ENCODE measurements at places on chromosomes 6 and 20.

- peak; percentile 56 for DNase-seq
These were observed at the start of gene DDO for GRCh38 chr6:110415086-110415916. Gene DDO (minus strand): TSS chr6:110415575. CDS start chr6:110413462, 2,113 bp downstream.

DNA sequence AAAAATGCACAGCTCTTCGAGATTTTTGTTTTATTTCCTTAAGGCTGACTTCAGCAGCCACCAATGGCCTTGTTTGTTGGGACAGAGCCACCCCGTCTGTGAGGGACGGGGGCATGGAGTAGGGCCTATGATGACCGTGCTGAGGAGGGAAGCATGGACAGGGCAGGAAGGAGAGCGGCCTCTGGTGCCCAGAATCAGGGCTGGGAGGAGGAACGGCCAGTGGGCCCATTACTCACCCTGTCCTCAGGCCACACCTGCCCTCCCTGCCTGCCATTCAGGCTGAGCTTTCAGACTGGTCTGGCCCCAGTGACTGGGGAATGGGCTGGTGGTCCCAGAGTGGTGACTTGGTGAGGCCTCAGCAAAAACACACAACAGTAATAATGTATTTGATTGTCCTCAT, 104.4 kb downstream of the SMOC2 start:
- DNase-seq = no peak

GRCh38 chr20:63576311-63576710, 2.3 kb upstream of the HELZ2 start:
- DNase-seq = no peak

GRCh38 chr6:167668019-167668753, 158.5 kb upstream of the AFDN start:
- no peak for DNase-seq

GRCh38 chr6:156601152-156602065, 175.8 kb upstream of the ARID1B start:
- DNase-seq = no peak

GRCh38 chr6:54646951-54647664, 199.5 kb upstream of the FAM83B start:
- DNase-seq = no peak

- no peak for DNase-seq
These were observed 183.2 kb upstream of the KCNG1 start for GRCh38 chr20:51206032-51206662.

Data from fibroblast of mammary gland (primary cell).